ENCODE measurements at places on chromosomes 11 and 22. TPM values are rescaled to one million over a fixed set of nuclear protein-coding genes. Genes with fewer than 3 reads are reported as not detected.

Gene NAV2
- 14.1 TPM for total RNA-seq

Gene SLCO2B1
- total RNA-seq: not detected

Gene PDGFD
- 3.4 TPM for total RNA-seq

DNA sequence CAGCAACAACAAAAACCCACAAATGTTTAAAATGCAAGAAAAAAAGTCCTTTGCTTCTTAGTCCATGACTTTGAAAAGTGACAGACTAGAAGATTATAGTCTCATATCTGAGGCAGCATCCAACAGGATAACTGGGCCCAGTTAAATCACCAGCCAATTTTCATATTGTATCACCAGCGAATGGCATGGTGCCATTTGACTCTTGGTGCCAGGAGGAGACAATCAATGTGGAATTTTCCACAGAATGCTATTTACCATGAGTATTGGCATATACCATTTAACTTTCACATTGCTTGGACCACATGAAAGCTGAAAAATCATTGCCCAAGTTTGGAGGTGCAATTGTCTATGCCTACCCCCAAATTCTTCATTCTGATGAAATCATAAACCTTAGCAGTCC, 255.5 kb downstream of the TENM4 start:
- DNase-seq: no peak
- H3K27me3 ChIP-seq: no peaks in the 10 kb centered on the region

- H3K4me1 ChIP-seq: no peaks in the 10 kb centered on the region
- no peaks in the 10 kb centered on the region for H3K36me3 ChIP-seq
- H3K27me3 ChIP-seq: peaks cover 17% of the 10 kb centered on the region
- H3K4me3 ChIP-seq: no peak overlapping the region
These were observed 615.4 kb upstream of the B3GAT1 start for GRCh38 chr11:135027461-135027860.

DNA sequence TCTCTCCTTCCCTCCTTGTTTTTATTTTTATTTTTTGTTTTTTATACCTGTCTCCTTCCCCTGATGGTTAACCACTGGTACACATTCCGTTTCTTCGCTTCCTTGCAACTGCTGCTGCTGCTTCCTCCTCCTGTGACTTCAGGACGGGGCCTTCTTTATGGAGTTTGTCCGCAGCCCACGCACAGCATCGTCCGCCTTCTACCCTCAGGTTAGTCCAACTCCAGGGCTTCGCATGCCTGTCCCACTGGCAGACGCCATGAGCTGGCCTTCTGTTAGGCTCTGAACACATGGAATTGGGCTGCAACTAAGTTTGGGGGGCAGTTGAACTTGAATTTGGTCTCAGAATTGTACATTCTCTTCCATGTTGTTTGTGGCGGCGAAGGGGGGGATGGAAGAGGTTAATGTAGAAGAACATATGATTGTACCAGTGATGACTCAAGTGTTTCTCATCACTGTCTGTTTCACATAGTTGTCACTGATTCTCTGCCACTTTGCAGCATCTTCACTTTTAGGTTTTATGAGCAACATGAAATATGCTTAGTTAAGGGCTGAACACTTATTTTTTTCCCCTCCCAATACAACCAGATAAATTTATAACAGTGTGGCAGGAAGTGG, 83.0 kb upstream of the YWHAH start:
- no peaks in the 10 kb centered on the region for H3K36me3 ChIP-seq
- no peak for DNase-seq
- H3K27ac ChIP-seq: no peak overlapping the region
- no peak overlapping the region for H3K4me3 ChIP-seq
- H3K27me3 ChIP-seq: no peaks in the 10 kb centered on the region

Gene CASP1
- total RNA-seq: not detected

DNA sequence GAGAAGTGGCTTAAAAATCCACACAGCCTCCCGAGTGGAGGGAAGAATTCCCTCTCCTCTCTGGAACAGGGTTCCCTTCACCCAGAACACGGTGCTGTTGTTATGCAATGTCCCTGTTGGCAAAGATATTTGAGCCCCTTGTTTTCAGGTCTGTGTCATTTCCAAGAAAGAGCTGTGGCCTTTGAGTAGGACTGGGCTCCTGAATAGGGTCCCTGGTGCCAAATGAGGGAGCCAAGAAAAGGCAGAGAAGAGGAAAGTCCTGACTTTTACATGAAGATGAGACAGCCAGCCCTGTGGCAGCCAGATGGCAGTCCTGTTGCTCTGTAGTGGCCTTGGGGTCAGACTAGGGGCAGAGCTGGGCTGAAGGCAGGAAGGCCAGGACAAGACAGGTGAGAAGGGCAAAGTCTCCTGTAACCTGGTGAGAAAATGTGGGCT, 51.2 kb upstream of the ELF5 start:
- no peak overlapping the region for H3K4me3 ChIP-seq
- H3K27ac ChIP-seq: no peak overlapping the region
- DNase-seq: no peak
- no peaks in the 10 kb centered on the region for H3K36me3 ChIP-seq
- no peaks in the 10 kb centered on the region for H3K4me1 ChIP-seq

Gene PAMR1
- 0.66 TPM for total RNA-seq

GRCh38 chr22:20234314-20234682, 33.8 kb downstream of the RTN4R start:
- H3K4me3 ChIP-seq: no peak overlapping the region
- H3K36me3 ChIP-seq: no peaks in the 10 kb centered on the region
- H3K27ac ChIP-seq: no peak overlapping the region

Gene P4HA3
- not detected for total RNA-seq

Gene OR4D9
- not detected for total RNA-seq

- no peak overlapping the region for H3K4me3 ChIP-seq
- no peaks in the 10 kb centered on the region for H3K36me3 ChIP-seq
- peaks cover 19% of the 10 kb centered on the region for H3K27me3 ChIP-seq
- no peak for DNase-seq
These were observed 589 bp downstream of the SCGB1A1 start for GRCh38 chr11:62419314-62419929.

Gene PIH1D2
- 4.5 TPM for total RNA-seq

Gene SCUBE1
- 12.1 TPM for total RNA-seq

GRCh38 chr11:12469451-12469850, 92.1 kb downstream of the PARVA start:
- no peaks in the 10 kb centered on the region for H3K27me3 ChIP-seq
- H3K36me3 ChIP-seq: no peaks in the 10 kb centered on the region
- H3K4me3 ChIP-seq: no peak overlapping the region
